Activated CD4-positive, alpha-beta T cell treated with anti-CD3 and anti-CD28 coated beads, Interleukin-2, Interleukin-4, amounts not matched to agents 100 ng/mL and 50 ng/mL, durations not matched to agents 16 hours and 8 hours (primary cell): ENCODE measurements at places on chromosomes 6 and 20.
A peak's percentile ranks its signal among the peaks of the same experiment; 100 is the strongest.

- no peak for DNase-seq
Observed at GRCh38 chr6:8375916-8376315, 59.4 kb downstream of the SLC35B3 start.

- no peak for DNase-seq
Observed at GRCh38 chr6:155782739-155783459, 327.3 kb upstream of the NOX3 start.

- no peak for DNase-seq
Observed at GRCh38 chr6:134400941-134401340, 83.0 kb upstream of the SGK1 start.

DNA sequence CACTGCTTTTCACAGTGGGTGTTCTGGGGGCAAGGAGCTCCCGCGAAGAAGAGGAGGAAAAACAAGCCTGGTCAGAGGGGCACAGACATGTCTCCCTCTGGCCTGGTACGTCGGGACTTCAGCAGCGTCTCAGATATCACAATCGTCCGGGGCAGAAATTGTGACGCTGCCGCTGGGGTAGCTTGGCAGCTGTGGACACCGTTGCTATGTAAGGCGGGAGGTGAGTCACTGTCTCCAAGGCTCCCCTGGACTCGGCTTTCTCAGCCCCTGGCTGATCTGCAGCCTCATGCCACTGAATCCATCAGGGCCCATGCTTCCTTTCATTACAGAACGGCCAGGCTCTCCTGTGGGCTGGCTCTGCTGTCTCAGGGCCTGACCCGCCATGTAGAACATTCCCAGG lies 98.7 kb downstream of the SULF2 start:
- DNase-seq, result no peak

- DNase-seq, result peak; percentile 50
Observed at GRCh38 chr6:82248273-82248735, 760 bp upstream of the IBTK start.

DNA sequence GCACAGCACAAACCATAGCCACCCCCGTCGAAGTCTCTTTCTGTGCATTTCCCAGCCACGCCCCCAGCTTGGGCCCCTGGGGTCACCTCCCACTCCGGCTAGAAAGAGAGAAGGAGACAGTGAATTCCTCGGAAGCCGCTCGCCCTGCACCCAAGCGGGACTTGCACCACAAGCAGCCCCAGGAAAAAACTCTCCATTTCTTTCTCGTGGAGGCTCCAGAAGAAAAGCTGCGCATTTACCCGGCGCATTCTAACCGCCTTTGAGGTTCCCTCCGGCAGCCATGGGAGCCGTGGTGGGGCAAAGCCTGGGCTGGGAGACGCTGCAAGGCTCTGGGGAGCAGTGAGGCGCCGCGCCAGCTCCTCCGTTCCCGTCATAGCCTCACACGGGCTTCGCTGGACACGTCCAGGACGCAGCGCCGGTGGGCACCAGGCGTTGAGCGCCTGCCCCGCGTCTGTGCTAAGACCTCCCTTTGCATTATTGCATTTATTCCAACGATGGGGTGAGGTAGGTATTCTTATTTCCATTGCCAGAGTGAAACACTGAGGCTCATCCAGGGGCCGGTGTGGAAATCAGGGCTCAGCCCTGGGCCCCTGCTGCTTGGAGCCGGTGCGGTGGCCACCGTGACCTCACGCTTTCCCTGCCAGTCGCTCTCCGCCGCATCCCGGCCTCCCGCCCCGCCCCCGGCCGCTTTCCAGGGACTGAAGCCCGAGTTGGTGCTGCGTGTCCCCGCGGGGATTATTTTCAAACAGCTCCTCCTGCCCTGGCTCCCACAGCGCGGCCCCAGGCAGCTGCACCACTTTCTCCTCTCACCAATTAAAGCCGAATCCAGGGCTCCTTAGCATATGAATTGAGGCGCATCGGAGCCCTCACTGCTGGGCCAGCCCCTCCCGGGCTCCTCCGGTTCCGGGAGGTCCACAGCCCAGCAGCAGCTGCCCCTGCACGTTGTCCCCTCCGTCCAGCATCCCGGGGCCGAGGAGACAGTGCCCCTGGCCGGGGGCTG lies 148.3 kb upstream of the AFDN start:
- no peak for DNase-seq

- no peak for DNase-seq
Observed at GRCh38 chr6:145247692-145248419, 487.5 kb downstream of the EPM2A start.
